ENCODE measurements at places on chromosomes 3 and 15.
A peak's percentile ranks its signal among the peaks of the same experiment; 100 is the strongest.

GRCh38 chr15:58203537-58203936, 65.4 kb downstream of the AQP9 start:
- peak; percentile 60 for DNase-seq

GRCh38 chr3:30702828-30703397, 96.5 kb downstream of the TGFBR2 start:
- DNase-seq: no peak

- no peak for DNase-seq
Measured at GRCh38 chr3:56629451-56629850, 53.6 kb downstream of the TASOR start.

DNA sequence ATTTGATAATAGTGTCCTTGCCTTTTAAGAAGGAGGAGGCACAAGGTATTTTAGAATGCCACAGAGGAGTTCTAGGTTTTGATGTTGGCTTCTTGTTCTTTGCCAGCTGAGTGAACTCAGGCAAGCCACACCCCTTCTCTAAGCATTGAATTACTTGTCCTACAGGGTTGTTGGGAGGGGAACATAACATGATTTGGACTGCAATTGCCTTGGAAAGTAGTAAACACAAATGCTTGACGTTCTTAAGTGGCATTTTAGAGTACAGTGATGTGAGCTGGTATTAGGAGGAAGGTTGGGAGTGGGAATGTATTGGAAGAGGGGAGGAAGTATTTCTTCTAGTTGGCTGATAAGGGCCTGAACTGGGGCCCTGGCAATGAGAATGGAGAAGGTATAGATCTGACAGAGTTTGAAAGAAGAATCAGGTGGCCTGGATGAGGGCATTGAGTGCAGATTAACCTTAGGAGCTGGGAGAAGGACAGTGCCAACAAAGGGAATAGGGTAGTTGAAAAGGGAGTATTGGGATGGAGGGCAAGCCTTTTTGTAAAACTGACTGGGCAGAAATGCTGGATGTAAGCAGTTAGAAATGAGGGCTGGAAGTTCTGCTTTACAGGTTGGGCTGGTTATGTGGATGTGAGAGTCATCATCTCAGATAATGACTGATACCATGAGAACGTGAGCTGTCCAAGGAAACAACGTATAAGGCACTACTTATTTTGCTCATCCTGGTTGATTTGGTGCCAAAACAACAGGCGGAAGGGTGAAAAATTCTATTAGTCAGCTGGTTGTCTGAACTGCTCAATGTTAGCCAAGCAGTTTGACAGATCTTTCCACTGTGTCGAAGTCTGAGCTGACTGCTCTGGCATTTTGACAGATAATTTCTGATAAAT, 16.7 kb downstream of the KAT2B start:
- no peak for DNase-seq

DNA sequence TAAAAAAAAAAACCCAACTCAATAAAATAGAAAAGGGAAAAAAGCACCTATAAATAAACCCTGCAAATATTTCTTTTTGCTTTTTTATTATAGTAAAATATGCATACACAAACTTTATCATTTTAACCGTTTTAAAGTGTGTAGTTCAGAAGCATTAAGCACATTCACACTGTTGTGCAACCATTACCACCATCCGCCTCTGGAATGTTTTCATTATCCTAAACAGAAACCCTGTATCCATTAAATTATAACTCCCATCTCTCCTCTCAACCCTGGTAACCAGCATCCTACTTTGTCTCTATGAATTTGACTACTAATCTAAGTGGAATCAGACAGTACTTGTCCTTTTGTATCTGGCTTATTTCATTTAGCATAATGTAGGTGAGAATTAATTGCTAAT, 15.0 kb downstream of the CDCP1 start:
- DNase-seq: no peak

GRCh38 chr3:119276680-119277079, 17.5 kb upstream of the ARHGAP31 start:
- no peak for DNase-seq

GRCh38 chr3:74693696-74694393, 79.4 kb upstream of the CNTN3 start:
- no peak for DNase-seq

- DNase-seq: no peak
Measured at GRCh38 chr15:75129788-75130187, 71.9 kb upstream of the C15orf39 start.

- DNase-seq: no peak
Measured at GRCh38 chr3:46549989-46550388, 16.1 kb downstream of the LRRC2 start.

- DNase-seq: no peak
Measured at GRCh38 chr15:33330931-33331330, 20.2 kb downstream of the RYR3 start.

DNA sequence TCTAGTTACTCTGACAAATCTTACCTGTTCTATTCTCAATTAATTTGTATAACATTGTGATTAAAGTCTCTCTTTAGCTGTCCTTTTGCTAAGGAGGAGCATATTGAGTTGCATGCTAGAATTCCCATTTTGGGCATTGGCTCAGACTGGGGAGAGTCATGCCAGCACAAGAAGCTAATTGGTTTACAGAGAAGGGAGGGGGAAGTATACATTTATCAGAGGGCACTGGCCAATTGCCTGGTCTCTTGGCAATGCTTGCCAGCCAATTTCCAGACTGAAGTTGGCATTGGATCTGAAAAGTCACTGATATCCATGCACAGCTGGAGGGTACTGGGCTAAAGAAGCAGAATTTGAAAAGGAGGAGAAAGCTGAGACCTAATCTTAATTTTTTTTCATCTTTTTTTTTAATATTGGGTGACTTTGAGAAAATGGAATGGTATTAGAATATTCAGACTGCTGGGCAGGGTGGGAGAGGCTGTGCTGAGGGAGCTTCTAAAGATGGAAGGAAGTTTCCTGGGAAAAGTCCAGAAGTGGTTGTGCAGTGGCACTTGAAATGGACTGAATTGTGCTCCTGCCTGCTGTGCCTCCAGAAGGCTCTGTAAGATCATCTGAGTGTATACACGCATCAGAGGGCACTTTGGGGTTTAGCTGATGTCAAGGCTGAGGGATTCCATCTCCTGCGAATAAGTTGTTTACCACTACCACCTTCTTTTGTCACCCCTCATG, 365.2 kb upstream of the DPH6 start:
- DNase-seq: no peak

- DNase-seq: peak; percentile 36
Measured at GRCh38 chr15:51382787-51383186, 41.3 kb downstream of the GLDN start.

- no peak for DNase-seq
Measured at GRCh38 chr3:72413228-72413627, 435.0 kb downstream of the SHQ1 start.

DNA sequence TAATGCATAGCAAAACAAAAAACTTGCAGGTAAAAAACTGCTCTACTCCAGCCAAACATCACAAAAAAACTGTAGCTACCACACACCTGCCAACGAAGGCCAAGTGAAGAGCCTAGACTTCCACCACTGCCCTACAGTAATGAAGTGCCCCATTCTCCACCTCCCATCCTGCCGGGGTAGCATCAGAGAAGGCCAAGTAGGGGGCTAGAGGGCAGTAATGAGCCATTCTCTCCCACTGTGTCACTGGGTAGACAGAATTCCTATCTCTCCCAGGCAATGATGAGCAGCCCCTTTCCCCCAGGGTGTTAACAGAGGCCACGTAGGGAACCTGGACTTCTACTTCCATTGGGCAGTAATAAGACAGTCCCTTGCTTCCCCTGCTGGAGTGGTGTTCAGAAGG, 9.5 kb downstream of the SEC22C start:
- DNase-seq: peak; percentile 11

GRCh38 chr3:10551139-10551538, 45.8 kb upstream of the ATP2B2 start:
- DNase-seq: no peak

DNA sequence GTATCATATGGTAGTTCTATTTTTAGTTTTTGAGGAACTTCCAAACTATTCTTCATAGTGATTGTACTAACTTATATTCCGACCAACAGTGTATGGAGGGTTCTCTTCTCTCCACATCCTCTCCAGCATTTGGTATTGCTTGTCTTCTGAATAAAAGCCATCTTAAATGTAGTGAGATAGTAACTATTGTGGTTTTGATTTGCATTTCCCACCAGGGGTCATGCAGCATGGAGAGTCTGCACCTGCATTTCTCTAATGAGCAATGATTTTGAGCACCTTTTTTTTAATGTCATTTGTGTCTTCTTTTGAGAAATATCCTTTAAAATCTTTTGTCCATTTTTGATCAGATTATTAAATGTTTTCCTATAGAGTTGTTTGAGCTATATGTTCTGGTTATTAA, 718.5 kb downstream of the ZBBX start:
- no peak for DNase-seq

DNA sequence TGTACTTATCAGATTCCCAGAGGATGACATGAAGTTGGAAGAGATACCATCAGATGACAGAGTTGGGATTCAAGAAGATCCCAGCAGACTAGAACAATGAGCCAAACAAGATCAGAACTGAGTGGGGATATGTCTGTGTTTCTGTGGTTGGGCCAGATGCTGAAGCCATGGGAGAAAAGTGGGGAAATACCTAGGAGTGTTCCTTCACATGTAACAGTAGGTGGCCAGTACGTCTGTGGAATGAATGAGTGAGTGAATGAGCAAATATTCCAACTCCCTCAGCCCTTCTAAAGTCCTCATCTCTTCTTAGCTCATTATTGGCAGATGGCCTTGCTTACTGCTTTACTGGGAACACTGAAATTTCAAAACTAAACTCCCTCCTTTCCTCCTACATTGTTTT, 32.2 kb upstream of the GREM1 start:
- no peak for DNase-seq

DNA sequence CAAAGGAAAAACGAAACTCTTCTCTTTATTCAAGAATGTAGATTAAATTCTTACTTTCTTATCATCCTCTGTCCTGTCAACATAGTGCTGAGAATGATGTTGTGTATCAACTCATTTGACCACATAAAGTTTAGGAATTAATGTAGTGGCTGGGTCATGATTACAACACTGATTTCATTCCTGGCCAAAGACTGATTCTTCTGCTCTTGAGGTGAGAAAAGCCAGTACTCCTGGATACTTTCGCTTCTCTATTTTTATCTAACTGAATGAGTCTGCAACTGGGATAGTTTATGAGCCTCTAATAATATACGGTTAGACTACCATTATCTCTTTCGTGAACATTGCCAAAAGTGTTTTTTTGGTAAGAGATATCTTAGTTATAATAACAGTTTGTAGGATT, 173.0 kb downstream of the LPP start:
- DNase-seq: no peak

DNA sequence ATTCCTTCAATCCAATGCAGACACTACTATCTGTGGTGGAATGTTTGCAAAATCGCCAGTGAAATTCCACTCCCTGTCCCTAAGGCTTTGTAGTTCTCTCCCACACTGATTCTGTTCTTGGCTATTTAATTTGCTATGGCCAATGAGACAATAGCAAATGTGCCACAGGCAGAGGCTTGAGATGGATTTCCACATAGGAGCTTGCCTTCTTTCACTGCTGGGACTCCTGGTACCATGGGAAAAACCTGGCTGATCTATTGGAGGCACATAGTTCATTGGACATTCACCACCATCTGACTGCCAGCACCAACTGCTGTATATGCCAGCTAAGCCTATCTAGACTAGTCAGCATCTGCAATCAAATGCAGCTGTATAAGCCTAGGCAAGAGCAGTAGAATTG, 103.8 kb downstream of the NR1D2 start:
- DNase-seq: no peak

DNA sequence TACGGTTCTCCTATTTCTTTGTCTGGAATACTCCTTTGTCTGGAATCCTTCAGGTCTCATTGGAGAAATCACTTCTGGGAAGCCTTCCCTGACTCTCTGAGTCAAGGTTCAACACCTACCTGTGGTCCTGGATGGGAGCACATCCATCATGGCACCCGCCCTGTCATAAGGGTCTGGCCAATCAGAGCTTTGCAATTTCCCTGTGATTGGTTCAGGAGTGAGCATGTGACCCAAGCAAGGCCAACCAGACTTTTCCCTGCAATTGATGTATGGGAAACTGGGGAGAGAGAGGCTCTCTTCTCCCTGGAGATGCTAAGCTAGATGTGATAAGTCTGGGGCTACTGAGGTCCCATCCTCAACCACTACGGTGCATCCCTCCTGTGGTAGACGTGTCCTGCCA, 8.1 kb downstream of the FAM3D start:
- DNase-seq: no peak

DNA sequence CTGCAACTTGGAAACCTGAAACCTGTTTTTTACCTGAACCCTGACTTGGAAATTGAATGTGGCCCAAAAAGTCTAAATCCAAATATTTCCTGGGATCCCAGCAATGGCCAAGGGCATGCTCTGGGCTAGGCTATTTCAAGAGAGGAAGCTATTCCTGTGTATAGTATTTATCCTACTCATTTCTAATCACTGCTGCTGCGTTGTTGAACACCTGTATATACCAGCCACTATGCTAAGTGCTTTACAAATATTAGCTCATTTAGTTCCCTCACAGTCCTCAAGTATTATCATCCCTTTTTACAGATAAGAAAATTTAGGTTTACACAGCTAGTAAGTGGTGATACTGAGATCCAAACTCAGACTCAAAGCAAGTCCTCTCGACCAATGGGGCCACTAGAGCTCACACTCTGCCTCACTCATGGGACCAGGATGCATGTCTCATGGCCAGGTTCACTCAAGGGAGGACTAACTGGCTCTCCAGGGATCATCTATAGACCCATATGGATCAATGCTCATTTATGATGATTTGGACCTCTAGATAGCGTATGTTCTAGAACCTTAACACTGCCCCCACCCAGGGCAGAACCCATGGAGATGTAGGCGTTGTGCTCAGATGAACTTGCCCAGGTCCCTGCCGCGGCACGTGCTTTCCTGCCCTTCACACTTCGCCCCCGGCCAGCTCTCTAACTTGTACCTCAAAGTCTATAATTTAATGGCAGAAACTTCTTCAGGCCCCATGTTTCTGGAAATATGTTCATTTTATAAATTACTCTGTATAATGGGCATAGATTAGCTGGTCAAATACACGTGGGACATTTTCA, 2.6 kb upstream of the CCR4 start:
- DNase-seq: no peak

- DNase-seq: no peak
Measured at GRCh38 chr3:119937229-119937628, 155.3 kb downstream of the NR1I2 start.

GRCh38 chr3:46692566-46692990, 901 bp downstream of the ALS2CL start:
- no peak for DNase-seq

DNA sequence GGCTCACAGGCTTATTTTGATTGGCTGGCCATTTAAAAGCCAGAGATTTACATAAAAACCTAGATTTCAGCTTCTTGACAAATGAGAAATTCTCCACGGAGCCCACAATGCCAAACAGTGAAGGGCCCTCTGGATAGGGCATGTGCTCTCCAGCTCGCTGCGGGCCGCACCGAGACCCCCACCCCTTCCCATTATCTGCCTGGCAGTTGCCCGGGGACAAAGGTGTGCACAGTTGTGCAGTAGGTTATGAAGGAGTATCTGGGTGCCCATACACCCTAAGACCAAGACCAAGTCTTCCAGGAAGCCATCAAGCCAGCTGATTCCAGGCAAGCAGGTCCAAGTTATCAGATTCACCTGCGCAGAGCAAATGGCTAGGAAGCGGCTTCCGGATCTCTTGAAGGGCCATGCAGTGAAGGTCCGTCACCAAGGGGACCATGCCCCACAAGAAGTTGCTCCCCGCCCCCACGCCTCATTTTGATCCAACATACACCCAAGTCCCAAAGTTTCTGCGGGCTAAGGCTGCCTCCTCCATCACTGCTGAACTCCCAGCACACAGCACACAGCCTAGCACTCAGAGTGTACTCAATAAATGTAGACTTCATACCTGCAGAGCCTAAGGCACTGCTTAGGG, 1.3 kb downstream of the MRPS25 start:
- no peak for DNase-seq

Data from SJSA1 (cell line).